ENCODE measurements at places on chromosomes 12 and 14.
A peak's percentile ranks its signal among the peaks of the same experiment; 100 is the strongest.

- DNase-seq: no peak
Observed at GRCh38 chr12:113128802-113129663, 6.5 kb downstream of the RASAL1 start.

DNA sequence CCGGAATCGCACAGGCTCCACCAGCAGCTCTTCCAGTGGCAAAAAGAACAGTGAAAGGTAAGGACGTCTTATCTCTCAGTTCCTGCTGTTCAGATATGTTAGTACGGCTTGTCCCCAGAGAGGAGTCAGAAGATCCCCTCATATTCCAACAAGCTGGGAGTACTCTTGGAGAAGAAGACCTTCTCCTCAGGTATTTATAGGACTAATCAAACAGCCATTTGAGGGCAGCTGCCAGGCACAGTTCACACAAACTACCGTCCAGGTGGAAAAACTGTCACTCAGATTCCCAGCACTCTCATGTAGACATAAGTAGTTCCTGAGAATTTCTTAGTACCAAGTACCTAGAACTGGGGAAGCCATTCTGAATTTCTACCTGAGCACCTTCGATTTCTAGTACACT is 85.3 kb downstream of the EML1 start:
- DNase-seq: no peak

- no peak for DNase-seq
Observed at GRCh38 chr14:93713726-93714405, 74.4 kb downstream of the PRIMA1 start.

DNA sequence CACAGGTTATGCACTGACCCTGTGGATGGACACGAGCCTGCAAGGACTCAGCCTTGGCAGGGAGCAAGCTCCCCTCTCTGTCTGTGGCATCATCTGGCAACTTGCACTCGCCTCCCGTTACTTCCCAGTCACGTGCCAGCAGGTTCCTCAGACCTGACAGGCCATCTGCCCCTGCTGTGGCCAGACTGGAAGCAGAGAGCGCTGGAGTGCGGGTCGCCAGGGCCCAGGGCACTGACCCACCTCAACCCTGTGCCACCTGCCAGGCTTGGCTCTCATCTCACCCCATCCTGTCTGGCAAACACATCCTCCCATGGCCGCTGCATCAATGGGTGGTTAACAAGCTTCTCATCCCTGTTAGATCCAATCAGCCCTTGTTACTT is 28.4 kb downstream of the SLC6A12 start:
- DNase-seq: no peak

GRCh38 chr14:48323665-48324064 is 648.3 kb upstream of the MDGA2 start:
- no peak for DNase-seq

DNA sequence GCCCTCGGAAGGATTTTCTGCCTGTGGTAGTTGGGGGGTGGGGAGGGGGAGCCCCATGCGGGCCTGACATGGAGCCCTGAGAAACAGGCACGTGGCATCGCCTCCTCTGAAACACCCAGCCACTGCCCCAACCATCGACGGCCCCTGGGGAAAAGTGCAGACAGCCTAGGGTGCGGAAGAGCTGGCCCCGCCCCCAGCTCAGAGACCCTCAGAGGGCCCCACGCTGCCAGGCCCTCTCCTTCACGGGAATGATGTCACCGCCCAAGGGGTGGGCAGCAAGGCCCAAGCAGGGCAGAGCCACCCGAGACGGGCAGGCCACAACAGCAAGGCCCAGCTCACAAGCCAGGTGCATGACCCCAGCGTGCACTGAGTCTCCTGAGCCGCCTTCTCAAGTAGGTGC is 26.2 kb downstream of the BEGAIN start:
- no peak for DNase-seq

- no peak for DNase-seq
Observed at GRCh38 chr14:22544881-22545420, 44.1 kb downstream of the DAD1 start.

DNA sequence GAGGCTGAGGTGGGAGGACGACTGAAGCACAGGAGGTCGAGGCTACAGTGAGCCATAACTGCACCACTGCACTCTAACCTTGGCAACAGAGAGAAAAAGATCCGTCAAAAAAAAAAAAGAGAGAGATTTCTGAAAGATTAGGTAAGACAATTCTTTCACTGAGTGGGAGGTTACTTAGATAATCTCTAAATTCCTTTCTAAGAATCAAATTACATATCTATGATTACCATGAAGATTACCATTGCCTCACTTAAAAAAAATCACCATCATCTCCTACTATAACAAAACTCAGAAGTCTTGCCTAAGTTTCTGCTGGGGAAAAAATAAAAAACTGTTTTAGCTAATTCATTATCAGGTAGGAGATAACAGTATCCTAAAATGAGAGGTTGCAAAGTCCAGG is 366.7 kb downstream of the DUSP6 start:
- no peak for DNase-seq

DNA sequence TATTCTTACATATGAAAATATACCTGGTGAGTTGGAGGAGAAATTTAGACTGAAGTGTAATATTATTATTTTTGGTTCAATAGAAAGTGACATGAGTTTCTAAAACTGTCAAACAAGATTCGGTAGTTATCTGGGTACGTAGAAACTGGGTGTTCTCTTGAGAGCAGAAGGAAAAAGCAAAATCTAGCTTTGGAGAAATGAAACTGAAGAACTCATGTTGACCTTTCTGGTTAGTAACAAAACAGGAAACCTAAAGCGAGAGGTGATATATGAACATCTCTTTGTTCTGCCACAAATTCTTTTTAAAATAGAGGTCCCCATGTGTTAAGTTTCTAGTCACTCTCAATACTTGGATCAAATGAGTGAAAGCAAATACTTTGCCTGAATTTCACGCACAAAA is 401.7 kb downstream of the TRHDE start:
- DNase-seq: no peak

- DNase-seq: no peak
Observed at GRCh38 chr12:9763025-9763424, 2.3 kb upstream of the CD69 start.

DNA sequence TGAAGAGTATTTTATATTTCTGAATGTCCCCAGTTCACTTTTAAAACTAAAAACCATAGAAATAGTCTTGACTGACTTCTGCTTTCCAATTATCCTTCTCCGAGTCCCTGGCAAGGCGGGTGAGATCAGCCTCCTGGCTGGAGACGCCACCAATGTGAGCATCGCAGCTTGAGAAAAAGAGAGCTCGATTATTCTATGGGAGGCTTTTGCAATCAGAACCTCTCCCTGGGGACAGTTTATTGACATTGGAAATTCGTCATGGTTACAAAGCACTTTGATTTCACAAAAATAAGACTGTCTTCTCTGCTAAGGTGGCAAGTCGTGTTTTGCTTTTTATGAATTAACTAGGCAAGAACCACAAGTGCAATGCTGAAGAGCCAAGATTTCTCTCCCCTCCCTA is 23.6 kb upstream of the GPHB5 start:
- no peak for DNase-seq

- no peak for DNase-seq
Observed at GRCh38 chr14:82366803-82367202, 833.1 kb upstream of the SEL1L start.

DNA sequence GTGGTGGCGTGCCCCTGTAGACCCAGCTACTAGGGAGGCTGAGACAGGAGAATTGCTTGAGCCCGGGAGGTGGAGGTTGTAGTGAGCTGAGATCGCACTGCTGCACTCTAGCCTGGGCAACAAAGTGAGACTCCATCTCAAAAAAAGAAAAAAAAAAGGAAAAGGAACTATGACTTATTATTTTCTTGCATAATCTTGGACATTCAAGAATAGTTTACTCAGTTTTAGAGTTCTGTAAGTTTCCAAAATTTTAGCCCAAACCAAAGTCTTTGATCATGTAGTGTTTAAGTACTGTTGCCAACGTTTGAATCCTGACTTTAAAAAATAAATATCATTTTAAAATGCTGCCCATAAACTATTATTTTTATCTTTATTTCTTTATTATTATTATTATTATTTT is 6.2 kb downstream of the PSMA6 start:
- no peak for DNase-seq

DNA sequence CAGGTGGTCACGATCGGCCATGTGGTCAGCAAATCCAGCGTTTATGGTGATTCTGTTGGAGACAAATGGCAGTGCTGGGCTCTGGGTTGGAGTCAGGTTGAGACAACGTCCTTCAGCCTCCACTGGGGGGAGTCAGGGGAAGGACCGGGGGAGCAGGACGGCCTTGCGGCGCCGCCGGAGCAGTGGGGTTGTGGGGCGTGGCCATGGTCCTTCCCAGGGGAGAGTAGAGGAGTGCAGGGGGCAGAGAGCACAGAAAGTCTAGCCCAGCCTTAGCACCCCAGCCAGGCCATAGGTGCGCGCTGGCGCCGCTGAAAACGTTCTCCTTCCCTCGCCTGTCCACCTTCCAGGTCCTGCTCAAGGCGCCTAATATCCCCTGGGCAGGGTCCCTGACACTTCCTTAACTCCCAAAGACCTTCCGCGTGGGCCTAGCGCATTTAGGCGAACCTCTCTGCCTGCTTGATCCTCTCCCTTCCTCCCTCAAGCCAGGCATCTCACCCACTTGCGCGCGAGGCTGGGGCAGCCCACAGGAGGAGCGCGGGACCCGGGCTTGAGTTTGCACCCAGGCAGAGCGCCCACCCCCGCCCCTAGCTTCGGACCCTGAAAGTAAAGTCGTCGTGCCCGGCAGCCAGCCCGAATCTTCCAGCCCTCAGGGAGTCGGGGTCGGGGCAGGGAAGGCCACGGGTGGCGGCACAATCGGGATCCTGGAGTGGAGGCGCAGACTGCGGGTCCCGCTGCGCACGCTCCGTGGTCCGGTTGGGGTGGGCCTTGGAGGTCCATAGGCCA is 3.1 kb upstream of the KIF26A start:
- no peak for DNase-seq

DNA sequence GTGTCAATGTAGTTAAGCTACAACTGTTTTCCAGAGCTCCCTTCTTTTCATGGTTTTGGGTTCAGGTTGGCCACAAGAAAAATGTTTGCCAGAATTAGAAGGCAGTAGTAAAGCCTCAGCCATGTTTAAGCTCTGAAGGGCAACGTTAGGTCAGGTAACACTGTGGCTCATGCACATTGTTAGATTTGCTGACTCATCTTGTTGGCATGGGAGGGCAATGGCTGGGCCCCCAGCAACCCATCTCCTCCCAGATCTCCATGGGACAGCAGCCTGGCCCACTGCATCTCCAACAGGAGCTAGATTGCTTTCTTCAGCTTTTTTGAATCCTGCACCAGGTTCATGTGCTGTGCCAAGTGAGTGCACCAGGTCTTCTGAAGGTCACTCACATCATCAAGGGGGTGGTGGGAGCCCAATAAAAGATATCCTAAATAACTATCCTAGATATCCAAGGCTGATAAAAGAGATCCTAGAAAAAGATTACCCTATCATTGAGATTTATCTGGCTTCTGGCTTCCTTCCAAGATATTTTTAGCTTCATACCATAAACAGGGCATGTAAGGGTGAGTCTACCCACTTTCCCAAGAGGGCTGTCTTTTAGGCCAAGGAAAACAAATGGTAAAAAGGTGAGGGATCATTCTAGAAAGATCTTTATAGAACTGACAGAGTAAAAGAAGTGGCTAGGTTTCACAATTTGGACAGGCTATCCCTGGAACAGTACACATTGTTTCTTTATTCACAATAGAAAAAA is 28.9 kb downstream of the PTGER2 start:
- DNase-seq: no peak

DNA sequence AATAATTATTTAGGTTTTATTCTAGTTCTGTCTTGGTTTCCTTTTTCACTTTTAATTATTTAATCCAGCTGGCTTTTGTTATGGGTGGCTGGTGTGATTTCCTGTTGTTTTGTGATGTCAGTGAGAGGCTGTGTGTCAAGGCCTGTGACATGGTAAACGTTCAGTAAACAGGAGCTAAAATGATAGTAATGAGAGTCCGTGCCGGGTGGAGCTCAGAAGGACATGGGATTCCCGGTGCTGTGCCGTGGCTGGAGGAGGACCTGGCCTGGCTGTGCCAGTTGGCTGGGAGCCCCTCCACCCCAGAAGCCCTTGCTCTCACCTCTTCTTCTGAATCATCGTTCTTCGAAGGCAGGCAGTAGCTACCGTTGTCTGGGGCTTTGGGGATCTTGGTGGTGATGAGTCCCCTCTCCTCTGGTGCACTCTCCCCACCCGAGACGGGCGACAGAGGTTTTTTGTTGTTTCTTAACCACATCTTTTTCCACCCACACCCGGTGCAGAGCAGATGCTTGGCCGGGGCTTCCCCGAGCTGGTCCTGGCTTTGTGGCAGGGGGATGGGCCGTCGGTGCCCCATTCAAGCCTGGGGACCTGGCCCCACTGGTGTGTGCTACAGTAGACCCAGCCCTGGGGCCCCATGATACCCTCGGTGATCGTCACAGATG is 29.1 kb downstream of the SH2B3 start:
- DNase-seq: peak; percentile 76

DNA sequence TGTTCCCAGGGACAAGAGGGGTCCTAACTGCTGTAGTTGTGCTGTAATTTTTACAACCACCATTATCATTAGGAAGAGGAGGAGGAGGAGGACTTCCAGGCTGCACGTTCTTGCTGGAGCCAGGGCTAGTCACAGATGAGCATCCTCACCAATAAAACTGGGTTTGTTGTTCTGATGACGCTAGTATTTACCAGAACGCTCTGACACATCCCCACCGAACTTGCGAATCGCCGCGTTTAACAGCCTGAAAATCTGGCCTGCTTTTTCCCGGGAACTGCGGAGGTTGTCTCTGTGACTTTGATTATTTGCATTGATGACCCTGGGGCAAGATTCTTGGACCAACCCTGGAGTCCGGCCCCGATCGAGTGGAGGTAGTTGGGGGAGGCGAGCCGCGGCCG is 10.2 kb downstream of the TBX5 start:
- DNase-seq: no peak

DNA sequence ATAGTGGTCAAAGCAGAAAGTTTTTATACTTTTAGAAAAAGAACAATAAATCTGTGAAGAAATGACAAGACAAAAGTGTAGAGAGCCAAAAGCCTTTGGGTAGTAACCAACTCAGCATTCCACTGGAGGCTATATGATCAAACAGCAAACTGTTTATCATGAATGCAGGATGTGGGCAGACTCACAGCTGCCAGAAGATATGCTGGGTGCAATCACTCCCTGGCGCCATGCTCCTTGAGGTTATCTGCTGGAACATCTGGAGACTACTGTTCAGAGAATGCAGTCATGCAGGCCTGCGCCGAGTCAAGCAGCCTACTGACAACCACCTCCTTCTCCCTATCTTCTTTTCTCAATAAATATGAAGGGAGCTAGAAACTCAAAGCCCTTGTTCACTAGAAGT is 49.0 kb upstream of the SLC8A3 start:
- DNase-seq: no peak

All from stimulated activated CD8-positive, alpha-beta memory T cell treated with anti-CD3 and anti-CD28 coated beads, Interleukin-7, amount 100 ng/mL, for 1 hour (primary cell).